NCI-H2227 treated with DMSO at 0.1 percent for 48 hours (cell line): ENCODE measurements at places on chromosomes 12 and 14.

DNA sequence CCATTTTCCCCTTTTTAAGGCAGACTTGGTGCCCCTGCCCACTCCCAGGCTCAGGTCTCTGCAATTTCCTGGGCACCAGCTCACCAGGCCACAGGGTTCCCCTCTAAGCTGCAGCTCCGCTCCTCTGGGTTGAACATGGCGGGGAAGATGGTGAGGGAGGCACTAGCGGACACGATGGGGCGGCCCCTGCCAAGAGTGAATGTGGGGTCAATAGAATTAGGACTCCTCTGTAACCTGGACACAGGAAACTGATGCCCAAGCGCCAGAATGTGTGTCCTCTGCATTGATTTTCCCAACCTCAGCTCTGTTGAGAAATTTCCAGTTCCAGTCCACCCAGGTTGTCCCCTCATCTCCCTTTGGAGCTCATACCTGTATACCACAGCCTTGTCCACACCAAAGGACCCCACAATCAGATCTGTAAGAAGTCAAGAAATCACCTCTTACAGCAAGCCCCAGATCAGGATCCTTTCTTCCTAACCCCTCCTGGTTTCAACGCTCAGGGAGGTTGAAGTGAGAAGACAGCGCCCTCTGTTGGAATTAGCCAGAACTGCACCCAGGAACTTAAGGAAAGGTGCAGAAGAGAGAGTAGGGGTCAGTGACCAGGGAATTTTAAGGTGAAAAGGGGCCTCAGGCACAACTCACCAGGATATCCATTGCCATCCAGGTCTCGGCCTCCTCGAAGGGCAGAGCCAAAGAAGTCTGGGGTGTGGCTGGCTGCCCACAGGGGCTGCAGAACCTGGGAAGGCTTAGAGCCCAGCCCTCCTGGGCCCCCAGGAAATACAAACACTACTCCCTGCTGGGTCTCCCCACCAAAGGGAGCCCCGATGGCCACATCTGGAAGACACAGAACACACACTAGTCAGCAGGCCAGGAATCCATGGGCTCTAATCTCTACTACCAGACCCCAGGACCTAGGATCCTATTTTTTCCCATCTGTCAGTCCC is 14.7 kb downstream of the ITGA5 start:
- DNase-seq, result no peak

DNA sequence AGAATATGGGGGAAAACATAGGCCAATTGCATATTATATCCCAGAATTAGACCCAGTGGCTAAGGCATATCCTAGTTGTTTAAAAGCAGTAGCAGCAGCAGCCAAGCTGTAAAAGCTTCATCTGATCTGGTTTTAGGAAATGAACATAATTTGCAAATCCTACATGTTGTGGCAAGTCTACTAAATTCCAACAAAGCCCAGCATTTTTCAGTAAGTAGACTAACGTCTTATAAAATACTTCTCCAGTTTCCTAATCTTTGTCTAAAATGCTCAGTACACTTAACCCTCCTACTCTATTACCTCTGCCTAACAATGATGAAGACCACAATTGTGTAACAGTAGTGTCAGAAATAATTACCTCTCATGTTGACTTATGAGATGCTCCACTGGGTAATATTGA is 70.9 kb upstream of the RERGL start:
- no peak for DNase-seq

GRCh38 chr12:14191612-14192011 is 173.9 kb upstream of the ATF7IP start:
- DNase-seq, result no peak

DNA sequence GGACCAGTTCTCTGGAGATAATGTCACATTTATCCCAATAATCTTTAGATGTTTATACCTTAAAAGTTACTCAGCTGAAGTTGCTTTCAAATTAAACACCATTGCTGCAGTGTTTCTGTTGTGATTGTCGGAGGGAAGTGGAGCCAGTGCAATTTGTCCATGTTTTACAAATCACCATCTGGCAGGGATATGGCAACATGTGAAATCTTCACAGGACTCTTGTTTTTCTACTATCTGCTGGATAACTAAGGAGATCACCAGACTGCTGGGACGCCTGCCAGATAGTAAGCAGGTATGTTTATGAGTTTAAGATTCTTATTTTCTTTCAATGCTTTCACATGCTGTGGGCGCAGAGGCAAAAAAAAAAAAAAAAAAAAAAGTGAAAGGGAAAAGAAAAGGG is 100.3 kb upstream of the SOX5 start:
- no peak for DNase-seq

GRCh38 chr12:102960766-102961465 is 3.4 kb downstream of the ASCL1 start:
- DNase-seq, result peak; percentile 87

- no peak for DNase-seq
These were observed 140.7 kb downstream of the DPF3 start for GRCh38 chr14:72753044-72753710.
